ENCODE measurements at places on chromosomes 3 and 15.

- DNase-seq, result no peak
Measured at GRCh38 chr3:101784855-101785613, 6.0 kb downstream of the NXPE3 start.

GRCh38 chr3:32859604-32860237 is 41.9 kb downstream of the TRIM71 start:
- no peak for DNase-seq

DNA sequence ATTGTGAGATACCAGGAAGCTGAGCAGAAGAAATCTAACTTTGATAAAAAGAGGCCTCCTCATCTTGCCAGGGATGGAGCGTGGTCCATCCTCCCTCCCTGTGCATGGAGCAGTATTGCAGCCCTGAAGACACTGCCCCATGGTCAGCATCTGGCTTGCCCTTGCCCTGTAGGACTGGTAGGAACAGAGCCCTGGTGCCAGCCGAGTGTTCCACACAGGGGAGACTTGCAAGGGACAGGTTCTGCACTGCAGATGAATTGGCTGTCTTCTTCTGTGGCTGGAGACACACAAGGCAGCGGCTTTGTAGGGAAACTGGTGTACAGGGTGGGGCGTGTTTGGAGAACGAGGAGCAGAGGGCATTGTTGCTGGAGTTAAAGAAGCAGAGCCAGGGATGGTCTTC is 110.5 kb downstream of the APBA2 start:
- no peak for DNase-seq

- no peak for DNase-seq
Measured at GRCh38 chr15:39128746-39129145, 452.1 kb upstream of the THBS1 start.

- DNase-seq, result no peak
Measured at GRCh38 chr3:89392991-89393390, 285.6 kb downstream of the EPHA3 start.

GRCh38 chr3:133374708-133375402 is 25.0 kb upstream of the BFSP2 start:
- no peak for DNase-seq

DNA sequence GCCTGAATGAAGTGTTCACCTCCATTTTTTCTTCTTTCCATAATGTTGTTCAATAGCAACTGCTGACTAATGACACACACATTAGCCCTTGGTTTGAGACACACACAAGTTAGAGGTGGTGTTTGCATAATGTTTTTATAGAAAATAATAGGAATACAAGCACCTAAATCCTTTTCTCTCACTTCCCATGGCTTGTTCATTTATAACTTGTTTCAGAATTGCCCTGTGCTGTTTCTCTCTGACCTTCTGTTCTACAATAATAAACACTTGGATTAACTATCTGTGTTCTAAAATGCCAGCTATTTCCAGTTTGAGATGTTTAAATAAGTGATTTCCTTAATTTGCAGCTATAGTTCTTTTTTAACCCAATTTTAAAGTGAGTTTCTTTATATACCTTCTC is 525.1 kb upstream of the ROBO2 start:
- DNase-seq, result no peak

GRCh38 chr3:106458952-106459351 is 590.1 kb upstream of the CBLB start:
- no peak for DNase-seq

DNA sequence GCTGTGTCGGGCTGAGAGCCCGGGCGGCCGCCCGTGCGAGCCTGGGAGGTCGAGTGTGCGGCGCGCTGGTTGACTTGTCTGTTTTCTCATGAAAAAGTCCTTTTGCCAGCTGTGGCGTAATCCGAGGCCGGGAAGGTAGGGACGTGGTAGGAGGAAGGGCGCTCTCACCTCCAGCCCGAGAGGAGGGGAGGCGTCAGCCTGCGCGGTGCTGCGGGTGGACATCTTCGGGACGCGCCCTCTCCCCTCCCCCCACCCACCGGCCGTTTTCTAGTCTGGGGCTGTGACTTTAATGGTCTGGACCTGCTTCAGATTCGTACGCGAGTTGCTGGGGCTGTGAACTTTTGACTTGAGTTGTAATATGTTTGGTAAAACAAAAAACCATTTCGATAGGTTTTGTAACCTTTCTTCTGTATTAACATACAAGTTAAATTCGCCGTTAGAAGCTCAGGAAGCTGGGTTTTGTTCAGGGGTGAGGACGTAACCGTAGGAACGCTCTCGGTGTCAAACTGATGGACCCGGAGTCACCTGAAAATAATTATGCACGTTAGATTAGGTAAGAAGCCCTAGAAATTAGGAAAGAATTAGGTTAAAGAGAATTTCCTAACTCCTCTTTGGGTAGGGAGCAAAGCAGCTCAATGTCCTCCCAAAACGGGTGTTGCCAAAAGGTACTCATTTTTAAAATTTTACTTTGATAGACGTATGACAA is 762 bp downstream of the NCK1 start:
- peak; percentile 26 for DNase-seq

GRCh38 chr15:58425185-58425584 is 6.6 kb upstream of the LIPC start:
- DNase-seq, result no peak

- DNase-seq, result no peak
Measured at GRCh38 chr3:64870876-64871646, 183.3 kb upstream of the ADAMTS9 start.

GRCh38 chr15:42490291-42490670 is 660 bp downstream of the ZNF106 start:
- DNase-seq, result no peak

GRCh38 chr3:142897807-142898206 is 8.9 kb upstream of the PCOLCE2 start:
- DNase-seq, result no peak

DNA sequence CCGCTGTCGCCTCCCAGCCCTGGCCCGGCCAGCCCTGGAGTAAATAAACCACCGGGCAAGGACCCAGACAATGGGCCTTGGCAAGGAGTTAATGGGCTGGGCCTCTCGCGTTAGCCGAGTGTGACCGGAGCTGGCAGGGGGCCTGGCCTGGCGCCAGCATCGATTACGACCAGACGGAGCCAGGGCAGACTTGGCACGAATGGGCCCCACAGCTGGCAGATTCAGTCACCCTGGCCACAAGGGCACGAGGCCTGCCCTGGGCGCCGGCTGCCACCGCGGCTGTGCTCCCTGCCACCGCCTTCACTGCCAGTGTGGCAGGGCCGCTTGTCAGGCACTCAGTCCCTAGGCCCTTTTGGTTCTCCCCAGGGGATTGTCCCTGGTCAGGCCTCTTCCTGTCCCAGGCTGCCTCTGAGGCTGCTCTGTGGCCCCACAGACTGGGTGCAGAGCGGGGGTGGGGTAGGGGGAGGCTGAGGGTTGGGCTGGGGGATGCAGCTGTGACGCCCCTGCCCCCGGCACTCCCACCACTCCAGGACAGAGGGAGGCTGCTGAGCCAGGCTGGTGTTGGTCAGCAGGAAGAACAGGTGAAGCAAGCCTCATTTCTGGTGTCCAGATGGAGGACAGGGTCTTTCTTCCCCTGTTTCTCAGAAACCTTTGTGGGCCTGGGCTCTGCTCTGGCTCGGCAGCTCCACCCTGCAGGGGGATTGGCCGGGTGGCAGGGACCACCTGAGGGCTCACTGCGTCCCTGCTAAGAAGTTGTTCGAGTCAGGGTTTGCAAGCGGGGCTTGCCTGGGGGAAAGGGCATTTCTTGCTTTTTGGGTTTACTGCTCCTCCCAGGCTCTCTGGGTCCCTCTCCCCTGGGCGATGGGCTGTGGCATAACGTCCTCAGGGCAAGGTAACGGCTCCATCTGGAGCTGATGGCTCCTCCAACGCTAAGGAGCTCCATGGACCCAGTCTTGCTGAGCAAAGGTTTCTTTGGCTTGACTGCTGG is 30.5 kb upstream of the SRP14 start:
- DNase-seq, result no peak

DNA sequence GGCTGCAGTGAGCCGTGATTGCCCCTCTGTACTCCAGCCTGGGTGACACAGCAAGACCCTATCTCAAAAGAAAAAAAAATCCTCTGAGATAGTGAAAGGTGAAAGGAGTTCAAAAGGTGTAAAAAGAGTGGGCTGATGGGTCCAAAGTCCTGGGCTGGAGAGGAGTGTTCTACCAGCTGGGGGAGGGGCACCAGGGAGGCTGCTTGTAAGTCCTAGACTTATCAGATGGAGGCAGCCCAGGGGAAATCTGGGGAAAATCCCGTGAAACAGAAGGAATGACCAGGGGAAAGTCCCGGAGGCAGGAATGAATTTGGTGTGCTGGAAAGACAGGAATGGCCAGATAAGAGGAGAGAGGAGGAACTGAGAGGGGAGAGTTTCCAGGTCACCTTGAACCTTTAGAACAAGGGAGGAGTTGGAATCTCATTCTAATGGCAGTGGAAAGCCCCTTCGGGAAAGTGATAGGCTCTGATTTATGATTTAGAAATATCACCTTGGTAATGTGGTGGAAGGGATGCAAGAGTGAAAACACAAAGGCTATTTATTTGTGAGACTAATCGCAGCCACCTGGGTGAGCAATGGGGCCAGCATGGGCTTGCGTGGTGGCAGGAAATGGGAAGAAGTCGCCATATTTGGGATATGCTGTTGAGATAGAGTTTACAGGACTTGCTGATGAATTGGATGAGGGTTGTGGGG is 23.4 kb upstream of the PPP4R2 start:
- no peak for DNase-seq

GRCh38 chr3:139187648-139188047 is 143.0 kb upstream of the PRR23C start:
- DNase-seq, result no peak

DNA sequence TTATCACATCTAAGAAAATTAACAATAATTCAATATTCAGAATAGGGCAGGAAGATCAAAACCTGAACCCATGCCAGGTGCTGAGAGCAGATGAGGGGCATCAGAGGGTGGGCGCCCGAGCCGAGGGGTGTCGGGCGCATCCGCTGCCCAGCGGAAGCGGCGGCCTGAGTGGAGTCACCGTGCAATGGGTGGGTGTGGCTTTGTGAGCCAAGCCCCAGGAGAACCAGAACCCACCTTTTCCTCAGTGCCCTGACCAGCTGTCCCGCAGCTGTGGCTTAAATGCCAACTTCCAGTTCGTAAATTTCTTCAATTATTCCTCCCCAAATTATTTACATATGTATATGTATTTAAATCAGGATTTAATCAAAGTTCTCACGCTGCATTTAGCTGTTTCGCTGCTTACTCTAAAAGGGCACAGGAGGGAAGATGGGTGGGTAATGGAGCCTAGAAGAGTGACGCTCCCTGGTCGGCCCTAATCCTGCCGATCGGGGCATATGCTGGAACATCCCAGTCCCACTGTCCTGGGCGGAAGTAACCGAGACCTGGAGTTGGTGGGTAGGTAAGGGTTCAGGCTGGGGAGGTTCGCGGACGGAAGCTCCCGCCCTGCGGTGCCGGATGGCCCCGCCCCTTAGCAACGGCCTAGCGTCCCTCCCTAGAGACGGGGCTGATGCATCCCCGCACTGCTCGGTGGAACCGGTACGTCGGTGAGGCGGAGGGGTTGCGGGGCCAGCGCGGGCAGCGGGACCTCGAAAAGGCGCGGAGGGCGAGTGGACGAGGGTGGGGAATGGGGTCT is 1.3 kb downstream of the DNAH1 start:
- DNase-seq, result peak; percentile 47

DNA sequence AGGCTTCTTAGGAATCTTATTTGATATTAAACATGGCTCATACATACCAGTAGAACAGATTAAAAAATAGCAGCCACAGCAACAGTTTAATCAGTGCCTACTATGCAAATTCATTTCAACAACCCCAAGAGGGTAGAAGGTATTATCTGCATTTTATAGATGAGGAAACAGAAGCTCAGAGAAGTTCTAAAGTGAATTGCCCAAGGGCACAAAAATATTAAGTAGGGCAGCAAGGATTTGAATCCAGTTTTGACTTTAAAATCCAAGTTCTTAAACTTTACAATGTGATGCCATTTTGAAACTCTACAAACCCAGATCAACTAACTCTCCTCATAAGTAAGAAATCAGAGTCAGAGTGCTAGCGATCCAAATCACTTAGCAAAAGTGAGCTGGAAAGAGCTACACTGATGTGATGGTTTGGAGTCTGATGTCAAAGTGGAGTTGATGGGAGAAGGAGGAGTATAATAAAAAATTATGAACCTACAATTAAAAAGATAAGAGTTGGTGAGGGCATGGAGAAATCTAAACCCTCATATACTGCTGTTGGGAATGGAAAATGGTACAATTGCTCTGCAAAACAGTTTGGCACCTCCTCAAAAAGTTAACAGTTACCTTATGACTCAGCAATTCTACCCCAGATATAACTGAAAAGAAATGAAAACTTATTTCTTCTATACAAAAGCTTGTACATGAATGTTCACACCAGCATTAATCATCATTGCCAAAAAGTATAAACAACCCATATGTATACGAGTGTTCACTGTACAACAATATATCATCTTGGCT is 51.0 kb upstream of the PLXND1 start:
- no peak for DNase-seq

- DNase-seq, result no peak
Measured at GRCh38 chr15:31317421-31318327, 9.0 kb upstream of the KLF13 start.

GRCh38 chr3:19146685-19147650 is 1.3 kb upstream of the KCNH8 start:
- DNase-seq, result peak; percentile 23

DNA sequence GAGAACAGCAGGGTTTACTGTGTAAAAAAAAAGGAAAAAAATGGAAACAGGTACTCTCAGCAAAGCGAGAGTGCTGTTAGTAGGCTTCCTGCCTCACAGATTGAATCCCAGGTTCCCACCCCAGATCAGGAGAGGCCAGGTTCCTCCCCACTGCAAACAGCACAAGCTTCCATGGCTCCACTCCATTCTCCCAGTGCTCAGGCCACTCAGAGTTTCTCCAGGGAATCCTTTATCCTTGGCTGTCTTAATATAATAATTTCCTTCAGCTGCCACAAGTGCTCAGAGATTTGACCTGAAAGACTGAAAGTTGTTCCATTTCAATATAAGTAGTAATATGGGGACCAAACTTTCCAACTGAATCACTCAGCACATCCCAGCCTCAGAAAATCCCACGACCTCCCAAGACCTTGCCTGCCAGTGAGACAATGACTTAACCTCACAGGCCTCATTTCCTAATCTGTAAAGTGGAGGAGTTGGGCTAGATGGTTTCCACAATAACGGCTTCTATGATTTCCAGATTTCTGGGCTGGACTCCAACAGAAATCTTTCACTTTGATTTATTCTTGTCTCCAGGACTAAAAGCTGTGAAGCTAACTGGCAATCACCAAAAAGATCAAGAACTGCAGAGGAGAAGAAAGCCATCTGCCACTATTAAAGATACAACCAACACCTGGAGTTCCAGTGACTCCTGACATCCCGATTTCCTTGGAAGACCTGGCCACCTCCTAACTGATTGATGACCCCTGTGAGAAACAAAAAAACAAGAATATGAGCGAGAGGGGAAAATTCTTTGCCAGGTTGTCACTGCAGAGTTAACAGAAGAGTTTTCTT is 289.5 kb downstream of the NEK10 start:
- no peak for DNase-seq

GRCh38 chr3:110995461-110996231 is 76.0 kb upstream of the NECTIN3 start:
- no peak for DNase-seq

- no peak for DNase-seq
Measured at GRCh38 chr3:7574435-7574834, 713.5 kb downstream of the GRM7 start.

GRCh38 chr3:44942202-44942921 is 33.6 kb downstream of the ZDHHC3 start:
- DNase-seq, result no peak

GRCh38 chr15:82849556-82850512 is 40.4 kb downstream of the WHAMM start:
- no peak for DNase-seq

- DNase-seq, result no peak
Measured at GRCh38 chr3:157939166-157939565, 167.1 kb downstream of the SHOX2 start.

- no peak for DNase-seq
Measured at GRCh38 chr3:168425936-168426595, 330.3 kb upstream of the GOLIM4 start.

GRCh38 chr3:184771301-184772127 is 40.5 kb upstream of the VPS8 start:
- DNase-seq, result no peak

Measured in activated gamma-delta T cell (primary cell).